Fibroblast of villous mesenchyme (primary cell): ENCODE measurements at places on chromosomes 5 and 9. TPM values are rescaled to one million over a fixed set of nuclear protein-coding genes. Genes with fewer than 3 reads are reported as not detected.

Gene IL5
- total RNA-seq = not detected in 2 replicates

Gene FBXO4
- 11.2 and 14.5 TPM in 2 replicates for total RNA-seq

Gene CA9
- under 0.01 TPM in 1 of 2 replicates, not detected in the other for total RNA-seq

Gene TRPM6
- total RNA-seq = under 0.01 TPM in 2 replicates
